Brain (organoid and tissue), 16 donors: ENCODE measurements at places on chromosomes 5 and 9.

GRCh38 chr9:117034866-117035265 lies 347.8 kb downstream of the TRIM32 start:
- DNase-seq = no peak

GRCh38 chr9:38246833-38247232 lies 145.7 kb upstream of the ALDH1B1 start:
- DNase-seq = no peak

- no peak for DNase-seq
These were observed 28.9 kb downstream of the FAM151B start for GRCh38 chr5:80516826-80517225.

DNA sequence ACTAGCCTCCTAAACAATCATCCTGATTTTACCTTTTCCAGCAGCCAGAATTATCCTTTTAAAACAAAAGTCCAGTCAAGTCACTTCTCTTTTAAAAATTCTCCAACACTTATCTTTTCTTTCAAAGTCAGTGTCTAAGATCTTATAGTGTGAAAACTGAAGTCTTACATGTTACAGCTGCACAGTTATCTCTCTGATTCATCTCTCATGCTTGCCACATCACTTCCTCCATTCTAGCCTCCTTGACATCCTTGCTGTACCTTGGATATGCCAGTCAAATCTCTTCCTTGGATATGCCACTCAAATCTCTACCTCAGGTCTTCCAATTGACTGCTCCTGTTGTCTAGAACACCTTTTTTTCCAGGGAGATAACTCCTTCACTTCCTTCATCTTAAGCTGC lies 361.7 kb upstream of the FTMT start:
- no peak for DNase-seq

- no peak for DNase-seq
These were observed 36.5 kb downstream of the SHB start for GRCh38 chr9:38032266-38033110.

- no peak for DNase-seq
These were observed 558 bp downstream of the GRPEL2 start for GRCh38 chr5:149345892-149346222.

DNA sequence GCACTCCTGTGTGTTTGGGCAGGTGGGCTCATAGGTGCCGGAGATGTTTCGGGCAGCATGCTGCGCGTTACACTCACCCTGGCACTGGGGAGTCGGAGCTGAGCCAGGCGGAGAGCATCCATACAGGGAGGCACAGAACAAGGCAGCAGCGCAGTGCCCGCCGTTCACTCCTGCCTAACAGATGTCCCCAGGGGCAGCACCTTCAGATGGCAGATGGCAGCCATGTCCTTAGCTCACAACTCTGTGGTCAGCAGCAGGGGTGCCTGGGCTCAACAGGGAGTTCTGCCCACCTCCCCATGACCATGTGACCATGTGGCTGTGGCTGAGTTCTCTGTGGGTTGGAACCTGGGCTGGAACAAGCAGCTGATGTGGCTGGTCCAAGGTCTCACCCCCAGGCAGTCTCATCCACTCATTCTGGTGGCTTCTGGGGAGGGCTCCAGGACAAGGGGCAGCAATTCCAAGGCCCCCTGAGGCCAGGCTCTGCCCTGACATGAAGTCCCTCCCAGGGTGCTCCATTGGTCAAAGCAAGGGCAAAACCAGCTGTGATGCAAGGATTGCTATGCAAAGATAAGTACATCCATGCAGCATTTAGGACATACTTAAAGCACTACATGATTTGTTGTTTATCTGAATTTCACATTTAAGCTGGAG lies 64.2 kb downstream of the MRPL36 start:
- no peak for DNase-seq

DNA sequence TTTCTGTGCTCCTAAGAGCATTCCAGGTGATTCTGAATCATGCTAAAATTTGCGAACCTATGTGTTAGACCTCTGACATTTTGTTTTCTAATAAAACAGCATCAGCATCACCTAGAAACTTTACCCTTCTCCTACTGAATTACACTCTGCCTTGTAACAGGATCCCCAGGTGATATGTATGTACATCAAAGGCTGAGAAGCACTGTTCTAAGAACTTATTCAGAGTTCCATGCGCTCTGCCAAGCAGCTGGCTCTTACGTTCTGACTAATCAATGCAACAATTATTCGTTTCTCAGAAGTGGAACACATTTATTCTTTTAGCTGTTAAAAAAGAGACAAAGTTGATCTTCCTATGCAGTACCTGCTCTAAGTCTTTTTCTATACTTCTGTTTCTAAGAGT lies 228.6 kb downstream of the SLF1 start:
- DNase-seq = no peak

DNA sequence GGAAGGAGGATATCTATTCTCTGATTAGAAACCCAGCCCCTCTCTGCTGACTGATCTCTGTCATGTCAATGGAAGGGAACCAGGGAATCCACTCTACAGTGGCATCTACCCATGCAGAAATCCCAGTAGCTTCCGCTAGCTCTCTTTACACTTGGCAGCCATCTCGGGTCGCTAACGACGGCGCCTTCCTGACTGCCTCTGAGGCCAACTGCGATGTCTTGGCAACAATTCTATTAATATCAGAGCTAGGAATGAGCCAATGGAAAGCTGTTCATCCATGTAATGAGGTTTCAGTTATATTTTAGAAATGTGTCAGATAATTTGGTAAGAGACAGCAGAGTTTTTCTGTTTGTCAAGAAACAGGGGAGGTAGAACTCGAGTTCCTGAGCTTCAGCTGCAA lies 67.6 kb upstream of the ATP10B start:
- peak; percentile 45 for DNase-seq

GRCh38 chr5:156584871-156585270 lies 257.9 kb downstream of the SGCD start:
- no peak for DNase-seq

DNA sequence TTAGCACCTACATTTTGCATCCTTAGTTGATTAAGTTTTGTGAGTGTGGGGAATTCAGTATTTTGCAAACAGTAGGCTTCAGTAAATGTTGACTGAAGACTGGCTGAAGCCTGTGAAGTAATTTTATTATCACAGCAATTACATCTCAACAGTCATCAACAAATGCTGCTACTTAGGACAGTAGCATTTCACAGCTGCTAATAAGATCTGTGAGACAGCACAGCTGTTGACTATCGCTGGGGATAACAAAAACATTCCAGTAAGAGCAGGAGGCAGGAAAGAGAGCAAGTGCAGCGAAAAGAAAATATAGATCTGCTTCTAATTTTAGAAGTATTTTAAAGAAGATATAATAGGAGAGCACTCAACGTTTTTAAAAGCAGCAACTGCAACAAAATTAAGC lies 117.3 kb upstream of the FGF10 start:
- peak; percentile 8 for DNase-seq
